ENCODE measurements at places on chromosomes 13 and 19.
A peak's percentile ranks its signal among the peaks of the same experiment; 100 is the strongest.

DNA sequence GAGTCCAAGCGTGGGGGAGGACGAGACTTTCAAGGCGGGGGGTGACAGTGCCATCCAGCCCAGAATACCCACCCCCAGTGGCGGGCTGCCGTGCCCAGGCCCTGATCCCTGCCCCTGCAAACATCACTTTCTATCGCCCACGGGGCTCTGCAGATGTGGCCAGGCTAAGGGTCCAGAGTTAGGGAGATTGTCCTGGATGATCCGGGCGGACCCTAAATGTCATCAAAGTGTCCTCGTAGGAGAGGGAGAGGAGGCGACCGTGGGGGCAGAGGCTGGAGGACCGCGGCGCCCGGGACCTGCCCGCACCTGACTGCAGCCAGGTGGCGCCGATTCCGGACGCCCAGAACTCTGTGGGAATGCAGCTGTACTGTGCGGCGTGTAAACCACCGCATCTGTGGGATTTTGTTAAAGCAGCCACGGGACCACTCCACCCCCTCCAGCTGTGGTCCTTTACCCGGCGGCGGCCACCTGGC lies 32.4 kb downstream of the GJA3 start:
- DNase-seq, result no peak

DNA sequence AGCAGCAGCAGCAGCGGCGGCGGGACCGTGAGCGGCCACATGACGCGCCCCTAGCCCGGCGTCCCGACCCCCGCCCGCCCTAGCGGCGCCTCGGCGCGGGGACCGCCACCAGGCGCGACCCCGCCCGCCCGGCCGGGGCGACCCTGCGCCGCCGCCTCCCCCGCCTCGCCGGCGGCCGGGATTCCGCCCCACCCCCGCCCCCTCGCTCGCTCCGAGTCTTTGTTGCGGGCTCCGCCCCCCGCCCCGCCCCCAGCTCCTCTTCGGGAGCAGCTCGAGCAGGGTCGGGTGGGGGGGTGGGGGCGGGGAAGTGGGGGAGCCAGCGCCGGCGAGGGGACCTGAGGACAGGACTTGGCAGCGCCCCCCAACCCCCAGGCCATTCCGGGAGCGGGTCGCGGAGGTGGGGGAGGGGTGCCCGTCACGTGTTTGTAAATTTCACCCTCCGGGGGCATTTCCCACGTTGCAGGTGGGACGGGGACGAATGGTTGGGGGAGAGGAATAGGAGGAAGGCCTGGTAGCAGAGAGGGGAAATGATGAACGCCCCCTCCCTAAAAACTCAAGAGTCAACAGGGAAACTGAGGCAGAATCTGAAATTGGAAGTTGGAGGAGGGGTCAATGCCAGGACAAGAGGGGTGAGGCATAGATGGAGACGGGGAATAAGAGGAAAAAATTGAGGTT lies at the start of gene OLFM2:
OLFM2 (minus strand) TSS at position 190 of the 675 bp plus-strand sequence; CDS start at position 41, 149 bp downstream.
- DNase-seq, result no peak

DNA sequence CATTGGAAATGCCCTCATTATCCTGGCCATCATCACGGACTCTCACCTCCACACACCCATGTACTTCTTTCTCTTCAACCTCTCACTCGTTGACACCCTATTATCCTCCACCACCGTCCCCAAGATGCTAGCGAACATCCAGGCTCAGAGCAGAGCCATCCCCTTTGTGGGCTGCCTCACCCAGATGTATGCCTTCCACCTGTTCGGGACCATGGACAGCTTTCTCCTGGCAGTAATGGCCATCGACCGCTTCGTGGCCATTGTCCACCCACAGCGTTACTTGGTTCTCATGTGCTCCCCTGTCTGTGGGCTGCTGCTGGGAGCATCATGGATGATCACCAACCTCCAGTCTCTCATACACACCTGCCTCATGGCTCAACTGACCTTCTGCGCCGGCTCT lies 5.2 kb downstream of the OR1I1 start:
- no peak for DNase-seq

DNA sequence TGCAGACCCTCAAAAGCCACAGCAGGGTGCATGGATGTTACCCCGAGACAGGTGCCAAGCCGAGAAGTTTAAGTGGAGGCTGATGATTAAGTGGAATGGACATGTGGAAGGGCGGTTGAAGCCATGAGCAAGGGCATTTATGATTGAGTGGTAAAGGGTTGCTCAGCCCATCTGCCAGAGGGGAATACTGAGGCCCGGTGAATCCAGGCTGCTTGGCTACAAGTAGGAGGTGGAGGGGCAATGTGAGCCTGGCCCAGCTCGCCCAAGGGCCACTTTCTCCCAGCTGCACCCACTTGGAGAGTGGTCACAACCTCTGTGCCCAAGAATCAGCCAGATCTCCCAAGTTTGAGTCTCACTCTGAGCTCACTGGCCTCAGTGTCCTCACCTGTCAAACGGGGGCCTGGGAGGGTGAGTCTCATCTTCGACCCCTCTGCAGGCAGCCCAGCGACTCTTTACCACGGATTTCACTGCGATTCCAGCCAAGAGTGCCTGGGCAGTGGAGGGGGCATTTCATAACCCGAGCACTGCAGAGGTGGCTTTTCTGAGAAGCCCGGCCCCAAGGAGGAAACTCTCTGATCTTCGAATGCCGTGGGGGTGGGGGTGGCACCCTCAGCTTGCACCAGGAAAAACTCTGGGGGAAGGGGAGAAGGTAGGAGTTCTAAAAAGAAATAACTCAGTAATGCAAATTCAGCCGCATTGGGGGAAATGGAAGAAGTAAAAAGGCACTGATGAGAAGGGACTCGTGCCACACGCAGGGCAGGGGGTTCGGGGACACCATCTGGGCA lies 62.9 kb upstream of the KLF2 start:
- DNase-seq, result no peak

- no peak for DNase-seq
Measured at GRCh38 chr13:109160357-109160756, 530.9 kb downstream of the MYO16 start.

- DNase-seq, result no peak
Measured at GRCh38 chr19:20385061-20385460, 180.5 kb downstream of the ZNF737 start.

GRCh38 chr19:3801412-3802096 lies 15.4 kb upstream of the MATK start:
- DNase-seq, result peak; percentile 48

DNA sequence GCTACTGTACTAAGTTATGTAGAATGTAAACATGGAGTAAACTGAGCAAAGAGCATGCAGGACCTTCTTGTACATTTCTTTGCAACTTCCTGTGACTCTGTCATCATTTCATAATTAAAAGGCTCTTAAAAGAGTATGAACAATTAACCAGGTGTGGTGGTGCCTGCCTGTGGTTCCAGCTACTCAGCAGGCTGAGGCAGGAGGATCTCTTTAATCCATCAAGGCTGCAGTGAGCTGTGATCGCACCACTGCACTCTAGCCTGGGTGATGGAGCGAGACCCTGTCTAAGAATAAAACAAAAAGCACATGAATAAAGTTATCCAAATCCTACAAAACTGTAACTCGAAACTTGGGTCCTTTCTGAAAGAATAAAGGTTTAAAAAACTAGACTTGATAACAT lies 5.8 kb upstream of the SPACA7 start:
- DNase-seq, result no peak

DNA sequence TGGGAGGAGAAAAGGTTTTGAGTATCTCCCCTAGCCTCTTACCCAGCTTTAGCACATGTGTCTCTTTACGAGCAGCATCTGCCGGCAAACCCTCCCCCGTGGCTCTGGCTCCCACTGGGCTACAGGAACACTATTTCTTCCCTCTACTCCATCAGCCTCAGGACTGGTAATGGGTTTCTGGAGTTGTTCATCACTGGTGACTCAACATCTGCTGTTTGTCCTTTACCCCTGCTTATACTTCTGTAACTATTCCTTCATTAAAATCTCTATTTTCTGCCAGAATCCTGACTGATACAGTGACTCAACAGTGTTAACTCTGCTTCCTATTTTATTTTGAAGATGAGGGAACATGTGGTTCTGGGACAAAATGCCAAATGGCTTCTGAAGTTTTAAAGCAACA lies 437.3 kb upstream of the HTR2A start:
- DNase-seq, result no peak

Measured in putamen (tissue), 1 donor.